ENCODE measurements at places on chromosomes 7 and 10.

DNA sequence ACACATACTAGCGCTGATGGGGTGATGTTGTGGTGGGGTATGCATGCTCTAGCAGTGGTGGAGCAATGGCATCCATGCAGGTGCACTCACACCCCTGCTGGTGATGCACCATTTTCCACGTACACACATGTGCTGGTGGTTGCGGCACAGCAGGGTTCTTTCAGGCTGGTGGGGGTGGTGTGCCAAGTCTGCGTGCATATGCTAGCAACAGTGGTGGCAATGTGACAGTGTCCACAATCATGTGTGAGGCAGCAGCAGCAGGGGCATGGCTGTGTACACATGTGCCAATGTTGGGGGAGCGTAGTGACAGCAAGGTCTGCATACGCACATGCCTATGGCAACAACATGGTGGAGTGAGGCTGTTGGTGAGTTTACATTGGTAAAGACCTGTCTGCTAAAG lies 148.1 kb downstream of the ZWINT start:
- no peak for DNase-seq

DNA sequence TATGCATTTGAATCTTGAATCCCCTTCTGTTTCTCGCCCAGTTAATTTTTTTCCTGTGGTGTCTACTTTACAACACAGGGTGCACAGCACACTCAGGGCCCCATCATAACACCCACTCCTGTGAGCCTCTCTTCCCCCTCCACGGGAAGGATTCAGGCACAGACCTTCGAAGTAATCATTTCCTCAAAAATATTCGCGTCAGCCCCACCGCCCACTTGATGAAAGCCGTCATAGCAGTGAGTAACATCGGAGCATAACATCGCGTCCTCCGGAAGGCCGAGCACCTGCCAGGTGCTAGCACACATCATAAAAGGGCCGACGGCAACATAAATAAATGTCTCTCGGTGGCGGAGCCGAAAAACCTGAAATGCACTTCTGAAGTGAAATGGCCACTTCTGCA lies 201.7 kb upstream of the ADARB2 start:
- no peak for DNase-seq

GRCh38 chr10:82515256-82515655 lies 640.3 kb downstream of the NRG3 start:
- no peak for DNase-seq

GRCh38 chr7:139618482-139619366 lies 95.2 kb downstream of the CLEC2L start:
- DNase-seq = peak; percentile 60

DNA sequence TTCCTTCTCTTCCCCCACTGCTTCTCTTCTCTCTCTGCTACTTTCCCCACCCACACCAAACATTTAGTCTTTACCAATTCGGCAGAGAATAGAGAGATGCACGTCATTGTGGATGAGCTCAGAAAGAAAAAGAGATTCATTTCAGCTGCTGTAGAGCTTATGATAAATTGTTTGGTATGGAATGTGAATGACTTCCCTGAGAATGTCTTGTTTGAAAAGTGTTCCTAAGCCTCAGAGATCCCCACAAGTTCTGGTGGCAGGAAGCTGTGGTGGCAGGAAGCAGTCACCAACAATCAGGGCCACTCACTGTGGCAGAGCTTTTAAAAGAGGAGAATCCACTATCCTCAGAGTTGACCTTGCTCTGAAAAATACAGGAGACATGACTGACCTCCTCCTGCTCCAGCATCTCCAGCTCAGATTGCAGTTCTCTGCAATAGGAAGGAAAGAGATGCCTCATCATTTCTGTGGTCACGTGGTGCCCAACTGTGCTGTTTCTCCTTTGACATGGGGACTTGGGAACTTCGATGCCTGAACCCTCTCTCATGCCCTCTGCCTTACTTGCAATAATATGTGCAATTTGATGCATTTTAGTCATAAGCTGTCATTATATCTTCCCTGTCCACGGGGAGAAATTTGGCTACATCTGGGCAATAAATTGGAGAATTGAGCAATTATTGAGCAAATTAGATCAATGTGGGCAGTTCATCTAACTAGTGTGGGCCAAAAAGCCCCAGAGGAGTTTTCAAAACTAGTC lies 76.5 kb downstream of the BMPER start:
- no peak for DNase-seq

GRCh38 chr7:33061282-33061937 lies 1.2 kb downstream of the NT5C3A start:
- no peak for DNase-seq

- no peak for DNase-seq
Observed at GRCh38 chr10:86815035-86815617, 58.7 kb downstream of the BMPR1A start.

DNA sequence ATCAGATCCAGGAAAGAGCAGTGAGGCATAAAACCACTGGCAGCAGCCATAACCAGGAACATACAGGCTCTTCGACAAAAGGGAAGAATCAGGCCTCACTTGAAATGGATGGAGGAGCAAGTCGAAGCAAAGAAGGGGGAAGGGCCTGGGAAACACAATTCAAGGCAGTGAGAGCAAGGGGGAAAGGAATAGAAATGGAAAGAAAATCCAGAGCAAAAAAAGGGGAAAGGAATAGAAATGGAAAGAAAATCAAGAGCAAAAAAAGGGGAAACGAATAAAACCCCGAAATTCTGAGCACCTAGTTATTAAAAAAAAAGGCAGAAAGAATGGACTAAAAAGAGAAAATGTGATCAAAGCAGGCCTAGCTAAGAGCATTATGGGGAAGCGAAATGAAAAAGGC lies 24.1 kb upstream of the PRKAR2B start:
- no peak for DNase-seq

- no peak for DNase-seq
Observed at GRCh38 chr10:6095810-6096570, 7.2 kb downstream of the RBM17 start.

- DNase-seq = no peak
Observed at GRCh38 chr7:20030417-20030816, 186.8 kb downstream of the MACC1 start.

DNA sequence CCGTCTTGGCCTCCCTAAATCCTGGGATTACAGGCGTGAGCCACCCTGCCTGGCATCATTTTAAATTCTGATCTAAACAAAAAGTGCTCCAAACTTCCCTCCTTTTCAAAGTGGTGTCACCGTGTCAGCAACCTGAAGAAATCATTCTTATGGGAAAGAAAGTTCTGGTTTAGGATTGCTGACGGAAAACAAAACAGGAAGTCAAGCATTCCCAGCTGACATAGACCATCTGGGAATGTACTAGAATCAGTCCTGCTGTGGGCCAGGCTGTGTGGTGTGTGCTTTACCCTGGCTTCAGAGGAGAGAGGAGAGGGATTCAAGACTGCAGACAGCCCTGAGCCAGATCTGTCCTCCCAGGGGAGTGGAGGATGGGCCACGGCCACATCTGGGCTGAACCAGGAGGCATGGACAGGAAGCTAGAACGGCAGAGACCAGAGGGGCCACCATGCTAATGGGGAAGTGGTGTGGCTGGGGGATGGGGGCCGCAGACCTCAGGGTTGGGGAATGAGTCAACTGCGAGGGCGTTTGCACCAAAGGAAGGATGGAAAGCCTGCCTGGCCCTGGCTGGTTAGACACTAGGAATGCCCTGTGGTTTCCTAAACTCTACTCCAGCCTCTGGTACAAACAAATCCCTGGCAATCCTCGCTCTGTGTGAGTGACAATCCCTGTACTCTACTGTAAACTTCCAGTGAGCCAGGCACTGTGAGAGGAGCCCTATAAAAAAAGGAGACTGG lies 16.7 kb upstream of the CLIP2 start:
- peak; percentile 91 for DNase-seq

- DNase-seq = no peak
Observed at GRCh38 chr10:82335831-82336230, 460.8 kb downstream of the NRG3 start.

GRCh38 chr7:18119985-18120384 lies 92.3 kb upstream of the PRPS1L1 start:
- DNase-seq = no peak

DNA sequence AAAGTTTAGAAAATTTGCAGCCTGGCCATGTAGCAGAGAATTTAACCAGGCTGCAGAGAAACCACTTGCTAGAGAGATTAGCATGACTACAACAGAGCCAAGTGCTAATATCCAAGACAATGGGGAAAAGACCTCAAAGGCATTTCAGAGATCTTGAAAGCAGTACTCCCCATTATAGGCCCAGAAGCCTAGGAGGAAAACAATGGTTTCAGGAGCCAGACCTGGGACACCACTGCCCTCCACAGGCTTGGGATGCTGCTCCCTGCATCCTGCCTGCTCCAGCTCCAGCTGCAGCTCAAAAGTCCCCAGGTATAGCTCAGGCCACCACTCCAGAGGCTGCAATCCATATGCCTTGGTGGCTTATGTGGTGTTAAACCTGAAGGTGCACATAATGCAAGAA lies 101.5 kb upstream of the TMEM72 start:
- no peak for DNase-seq

- peak; percentile 16 for DNase-seq
Observed at GRCh38 chr7:8149222-8149621, 112.7 kb downstream of the ICA1 start.

- DNase-seq = peak; percentile 50
Observed at GRCh38 chr10:98170249-98171117, 36.0 kb downstream of the R3HCC1L start.

Data from hematopoietic multipotent progenitor cell (in vitro differentiated cells).